Subcutaneous preadipocyte (primary cell): ENCODE measurements at places on chromosomes 12 and 14. TPM values are rescaled to one million over a fixed set of nuclear protein-coding genes. Genes with fewer than 3 reads are reported as not detected.

The NABP2 gene
- total RNA-seq, result 25.0 and 31.3 TPM in 2 replicates

The LALBA gene
- not detected in 2 replicates for total RNA-seq

The CCDC177 gene
- total RNA-seq, result not detected in 2 replicates

The TXNRD1 gene
- total RNA-seq, result 177 and 198 TPM in 2 replicates

The VRTN gene
- total RNA-seq, result not detected in 2 replicates

The RHEBL1 gene
- total RNA-seq, result 0.37 and 0.39 TPM in 2 replicates

The MAP3K9 gene
- total RNA-seq, result under 0.01 TPM in 2 replicates

The TPH2 gene
- not detected in 2 replicates for total RNA-seq

The WDR20 gene
- 11.0 and 17.8 TPM in 2 replicates for total RNA-seq

The GLT1D1 gene
- not detected in 2 replicates for total RNA-seq

The DYRK2 gene
- total RNA-seq, result 16.2 and 28.9 TPM in 2 replicates
